CD14-positive monocyte (primary cell): ENCODE measurements at places on chromosomes 11 and 22. TPM values are rescaled to one million over a fixed set of nuclear protein-coding genes. Genes with fewer than 3 reads are reported as not detected.
A peak's percentile ranks its signal among the peaks of the same experiment; 100 is the strongest.

GRCh38 chr11:33475993-33476392 is 218.8 kb downstream of the HIPK3 start:
- DNase-seq, result no peak

GRCh38 chr11:100008417-100008816 is 678.7 kb upstream of the ARHGAP42 start:
- DNase-seq, result no peak

GRCh38 chr11:33687733-33688479 is 12.7 kb downstream of the C11orf91 start:
- peak; percentile 11 for DNase-seq

GRCh38 chr11:61473370-61474012 is 35.1 kb upstream of the LRRC10B start:
- no peak for DNase-seq

DNA sequence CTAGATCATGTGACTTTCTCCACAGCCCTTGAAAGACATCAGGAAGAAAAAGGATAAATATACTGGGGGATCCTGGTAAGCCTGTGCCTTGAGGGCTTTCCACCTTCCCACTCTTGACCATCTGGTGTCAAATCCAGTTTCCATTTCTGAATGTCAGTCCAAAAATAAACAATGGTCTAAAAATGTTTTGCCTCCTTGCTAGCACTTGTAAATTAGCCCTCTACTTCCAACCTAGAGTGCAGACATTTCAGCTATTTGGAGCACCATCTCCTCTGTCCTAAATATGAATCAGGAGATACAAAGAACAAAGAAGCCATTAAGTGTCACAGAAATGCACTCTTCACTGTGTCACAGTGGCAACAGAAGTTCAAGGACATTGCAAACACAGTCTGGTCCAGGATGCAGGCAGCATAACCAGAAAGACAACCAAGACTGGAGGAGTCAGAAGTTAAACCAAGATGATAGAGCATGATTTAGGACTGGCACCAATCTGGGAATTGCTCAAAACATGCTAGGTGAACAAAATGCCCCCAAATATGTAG is 88.1 kb downstream of the CCDC34 start:
- no peak for DNase-seq

DNA sequence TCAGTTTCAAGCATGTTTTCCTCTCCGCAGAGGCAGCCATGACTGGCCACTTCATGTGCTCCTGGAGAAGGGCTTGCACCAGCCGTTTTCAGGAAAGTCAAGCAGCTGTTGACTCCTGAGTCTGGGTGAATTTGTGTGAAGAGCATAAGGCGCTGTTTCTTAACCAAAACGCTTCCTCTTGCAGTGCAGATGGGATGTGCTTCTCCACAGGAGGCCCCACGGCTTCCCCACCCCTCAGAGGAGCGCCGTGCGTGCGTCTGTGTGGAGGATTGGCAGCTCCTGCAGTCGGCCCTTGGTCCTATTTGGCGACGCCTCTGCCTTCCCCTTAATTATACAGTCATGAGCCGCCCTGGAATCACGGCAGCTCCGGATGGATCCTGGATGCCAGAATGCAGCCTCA is 54.1 kb upstream of the B3GAT1 start:
- no peak for DNase-seq

OR52I2 gene
- polyA plus RNA-seq, result not detected
